Cortex of kidney (tissue), 1 donor: ENCODE measurements at places on chromosomes 16 and 17.

GRCh38 chr17:9052921-9053320 is 31.6 kb downstream of the NTN1 start:
- DNase-seq: no peak

- DNase-seq: no peak
Measured at GRCh38 chr17:7848131-7848579, 6.7 kb upstream of the TMEM88 start.

- DNase-seq: no peak
Measured at GRCh38 chr17:82808921-82809905, 30.6 kb downstream of the ZNF750 start.

GRCh38 chr16:17963185-17963836 is 373.2 kb downstream of the NPIPA8 start:
- DNase-seq: no peak

DNA sequence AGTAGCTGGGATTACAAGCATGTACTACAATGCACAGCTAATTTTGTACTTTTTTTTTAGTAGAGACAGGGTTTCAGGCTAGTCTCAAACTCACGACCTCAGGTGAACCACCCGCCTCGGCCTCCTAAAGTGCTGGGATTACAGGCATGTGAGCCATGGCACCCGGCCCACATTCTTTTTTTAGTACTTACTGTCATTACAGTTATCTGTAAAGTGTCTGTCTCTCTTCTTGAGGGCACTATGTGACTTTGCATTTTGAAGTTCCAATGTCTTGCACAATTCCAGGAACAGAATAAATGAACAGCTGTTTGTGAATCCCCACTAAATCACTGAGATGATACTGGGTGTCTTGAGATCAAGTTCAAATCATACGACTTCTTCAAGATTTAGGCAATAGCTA is 1540.3 kb downstream of the CDH11 start:
- DNase-seq: no peak

GRCh38 chr17:6110088-6110487 is 39.9 kb downstream of the WSCD1 start:
- DNase-seq: no peak

DNA sequence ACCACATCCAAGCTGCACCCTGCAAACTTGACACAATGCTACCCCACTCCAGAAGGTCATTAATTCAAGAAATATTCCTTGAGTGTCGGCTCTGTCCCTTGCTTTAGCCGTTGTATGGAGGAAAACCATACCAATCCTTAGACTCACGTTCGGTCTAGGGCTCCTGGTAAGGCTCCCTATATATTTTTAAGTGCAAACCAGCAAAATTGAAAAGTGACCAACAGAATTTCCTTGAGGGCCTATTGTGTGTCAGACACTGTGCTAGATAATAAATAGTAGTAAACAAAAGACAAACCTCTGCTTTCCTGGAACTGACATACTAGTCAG is 390 bp upstream of the BBS2 start:
- no peak for DNase-seq

DNA sequence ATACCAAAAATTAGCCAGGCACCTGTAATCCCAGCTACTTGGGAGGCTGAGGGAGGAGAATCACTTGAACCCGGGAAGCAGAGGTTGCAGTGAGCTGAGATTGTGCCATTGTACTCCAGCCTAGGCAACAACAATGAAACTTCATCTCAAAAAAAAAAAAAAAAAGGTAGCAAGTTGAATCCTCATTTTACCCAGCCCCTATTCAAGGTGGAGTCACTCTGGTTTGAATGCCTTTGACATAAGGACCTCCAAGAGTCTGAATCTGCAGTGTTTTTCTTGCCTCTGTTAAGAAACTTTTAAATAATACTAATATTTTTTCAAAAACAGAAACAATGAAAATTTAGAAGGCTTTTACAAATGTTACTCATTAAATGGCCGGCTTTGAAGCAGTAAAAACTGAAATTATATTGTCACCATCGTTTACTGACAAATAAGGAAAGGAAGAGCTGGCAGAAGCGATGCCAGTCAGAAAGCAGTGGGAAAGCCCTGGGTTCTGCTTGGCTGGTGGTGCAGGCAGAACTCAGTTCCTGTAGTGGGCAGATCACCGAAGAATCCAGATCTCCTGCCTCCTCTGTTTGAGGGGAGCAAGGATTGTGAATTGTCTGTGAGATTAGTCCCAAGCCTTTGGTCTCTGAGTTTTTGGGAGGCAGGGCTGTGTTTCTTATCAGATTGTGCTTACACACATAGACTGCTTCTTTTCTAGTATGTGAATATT is 99.7 kb upstream of the HAS3 start:
- DNase-seq: no peak

DNA sequence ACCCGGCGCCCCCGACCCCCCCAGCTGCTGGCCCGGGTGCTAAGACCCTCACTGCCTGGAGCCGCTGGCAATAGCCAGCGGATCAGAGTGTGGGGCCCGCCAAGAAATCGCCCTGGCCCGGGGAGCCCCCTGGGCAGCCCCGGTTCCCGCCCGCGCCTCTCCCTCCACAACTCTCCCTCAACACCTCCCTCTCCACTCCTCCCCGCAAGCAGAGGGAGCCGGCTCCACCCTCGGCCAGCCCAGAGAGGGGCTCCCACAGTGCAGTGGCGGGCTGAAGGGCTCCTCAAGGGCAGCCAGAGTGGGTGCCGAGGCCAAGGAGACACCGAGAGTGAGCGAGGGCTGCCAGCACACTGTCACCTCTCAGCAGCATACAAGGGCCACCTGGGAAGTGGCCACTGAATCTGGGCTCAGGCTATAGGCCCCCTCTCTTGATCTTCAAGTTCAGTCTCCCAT is 385.5 kb downstream of the SEC14L1 start:
- DNase-seq: no peak

DNA sequence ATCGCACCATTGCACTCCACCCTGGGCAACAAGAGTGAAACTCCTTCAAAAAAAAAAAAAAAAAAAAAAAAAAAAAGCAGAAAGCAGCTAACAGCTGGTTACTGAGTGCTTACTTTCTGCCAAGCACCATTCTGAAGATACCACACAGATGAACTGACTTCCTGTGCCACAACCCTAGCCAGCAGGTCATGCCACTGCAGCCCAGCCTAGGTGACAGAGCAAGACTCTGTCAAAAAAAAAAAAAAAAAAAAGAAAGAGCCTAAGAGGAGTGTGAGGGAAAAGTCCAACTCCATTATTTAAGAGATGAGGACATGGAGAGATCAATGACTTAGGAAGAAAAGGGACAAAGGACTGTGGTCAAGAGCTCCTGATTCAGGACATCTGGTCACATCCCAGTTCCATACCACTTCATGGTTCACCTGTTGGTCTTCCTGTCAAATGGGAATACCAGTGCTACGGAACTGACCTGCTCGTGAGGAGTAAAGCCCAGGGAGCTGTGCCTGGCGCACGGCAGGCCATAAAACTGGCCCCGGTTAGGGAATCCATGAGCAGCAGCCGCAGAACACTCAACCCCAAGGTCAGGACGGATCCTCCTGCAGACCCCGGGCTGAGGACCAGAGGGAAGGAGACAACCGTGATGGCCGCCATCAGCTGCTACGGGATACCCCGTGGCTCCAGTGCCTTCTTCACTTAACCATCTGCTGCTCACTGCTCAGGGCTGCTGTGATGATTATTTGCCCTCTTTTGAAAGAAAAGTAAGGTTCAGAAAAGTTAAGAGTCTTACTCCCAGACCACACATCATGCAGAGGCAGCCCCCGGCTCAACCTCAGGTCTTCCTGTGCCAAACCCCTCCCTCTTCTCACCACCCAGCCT is 950 bp downstream of the KLHDC4 start:
- DNase-seq: no peak

DNA sequence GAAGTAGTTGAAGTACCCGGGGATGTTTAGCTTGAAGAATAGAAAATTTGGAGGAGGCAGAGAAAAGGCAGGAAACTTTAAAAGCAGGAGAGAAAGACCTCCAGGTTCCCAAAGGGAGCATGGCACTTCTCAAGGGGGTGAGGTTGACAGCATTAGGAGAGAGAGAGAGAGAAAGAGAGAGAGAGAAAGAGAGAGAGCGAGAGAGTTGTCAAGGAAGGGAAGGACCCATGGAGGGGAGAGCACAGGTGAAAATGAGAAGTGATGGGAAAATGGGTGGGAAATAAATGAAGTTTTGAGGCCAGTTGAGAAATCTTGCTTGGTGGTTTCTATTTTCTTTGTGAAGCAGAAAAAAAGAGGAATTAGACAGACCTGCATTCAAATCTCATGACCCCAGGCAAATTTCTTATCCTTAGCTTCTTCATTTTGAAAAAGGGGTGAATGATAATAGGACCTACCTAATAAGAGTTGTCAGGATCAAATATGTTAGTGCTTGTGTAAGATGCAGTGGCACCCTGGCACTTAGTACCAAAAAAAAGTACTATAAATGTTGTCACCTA is 24.0 kb downstream of the PRKCB start:
- DNase-seq: no peak

DNA sequence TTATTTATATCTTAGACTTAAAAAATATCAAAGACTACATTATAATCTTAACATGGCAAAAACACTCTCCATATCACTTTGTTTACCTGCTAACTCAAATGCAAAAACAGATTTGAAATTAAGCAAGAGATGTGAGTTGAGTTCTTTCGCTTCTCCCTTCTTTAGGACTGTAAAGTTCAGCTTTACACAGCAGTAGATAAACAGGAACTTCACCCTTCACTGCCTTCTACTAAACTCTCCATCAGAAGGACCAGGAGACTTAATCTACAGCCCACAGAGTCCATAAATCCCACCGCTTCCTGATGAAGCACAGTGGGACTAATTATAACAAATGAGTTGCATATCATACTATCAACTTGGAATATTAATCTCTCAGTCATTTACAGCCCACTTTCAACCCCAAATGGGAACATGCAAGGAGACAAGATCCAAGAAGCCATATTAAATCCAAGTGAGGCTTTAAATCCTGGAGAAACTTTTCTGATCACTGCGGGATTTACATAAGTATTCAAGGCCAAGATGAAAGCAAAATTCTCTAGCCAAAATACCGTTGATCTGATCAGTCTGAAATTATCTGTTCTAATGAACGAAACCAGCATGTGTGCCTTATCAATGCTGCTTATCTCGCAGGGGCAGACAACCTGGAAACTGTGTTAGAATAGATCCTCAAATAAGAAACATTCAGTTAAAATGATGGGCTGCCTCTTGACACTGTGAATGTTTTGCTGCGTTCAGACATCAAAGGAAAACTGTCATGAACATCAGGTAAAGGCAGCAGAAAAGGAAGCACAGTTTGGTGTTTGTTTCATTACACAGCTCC is 1.6 kb downstream of the AMFR start:
- no peak for DNase-seq

GRCh38 chr16:72995151-72995881 is 52.6 kb downstream of the ZFHX3 start:
- no peak for DNase-seq

DNA sequence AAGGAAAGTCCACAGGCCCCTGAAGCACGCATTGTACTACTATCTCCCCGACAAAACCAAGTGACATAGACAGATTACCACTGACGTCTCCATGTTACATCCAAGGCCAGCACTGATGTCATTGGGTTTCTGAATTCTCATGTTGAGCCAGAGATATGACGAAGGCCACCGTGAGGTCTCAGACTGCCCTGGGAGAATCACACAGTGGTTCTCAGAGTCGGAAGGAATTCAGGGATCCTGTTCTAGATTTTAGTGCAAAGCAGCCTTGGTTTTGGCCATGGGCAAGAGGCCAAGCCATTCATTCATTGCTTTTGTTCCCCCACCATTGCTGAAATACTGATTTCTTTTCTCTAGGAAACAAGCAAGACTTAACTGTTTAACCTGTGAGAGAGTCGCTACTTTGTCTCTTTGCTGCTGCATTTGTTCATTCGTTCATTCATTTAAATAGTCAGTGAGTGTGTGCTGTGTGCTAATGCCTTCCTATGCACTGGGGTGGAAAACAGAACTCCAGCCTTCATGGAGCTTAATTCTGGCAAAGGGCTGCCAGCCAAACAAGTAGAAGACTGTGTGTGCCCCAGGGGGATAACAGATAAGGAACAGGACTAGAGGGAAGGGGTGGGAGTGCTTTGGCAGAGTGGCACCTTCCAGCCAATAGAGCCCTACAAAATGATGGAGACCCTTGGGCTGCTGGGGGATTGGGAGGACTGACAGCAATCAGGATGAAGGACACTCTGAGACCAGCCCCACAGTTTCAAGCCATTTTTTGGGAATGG is 222.3 kb downstream of the MSI2 start:
- DNase-seq: no peak

DNA sequence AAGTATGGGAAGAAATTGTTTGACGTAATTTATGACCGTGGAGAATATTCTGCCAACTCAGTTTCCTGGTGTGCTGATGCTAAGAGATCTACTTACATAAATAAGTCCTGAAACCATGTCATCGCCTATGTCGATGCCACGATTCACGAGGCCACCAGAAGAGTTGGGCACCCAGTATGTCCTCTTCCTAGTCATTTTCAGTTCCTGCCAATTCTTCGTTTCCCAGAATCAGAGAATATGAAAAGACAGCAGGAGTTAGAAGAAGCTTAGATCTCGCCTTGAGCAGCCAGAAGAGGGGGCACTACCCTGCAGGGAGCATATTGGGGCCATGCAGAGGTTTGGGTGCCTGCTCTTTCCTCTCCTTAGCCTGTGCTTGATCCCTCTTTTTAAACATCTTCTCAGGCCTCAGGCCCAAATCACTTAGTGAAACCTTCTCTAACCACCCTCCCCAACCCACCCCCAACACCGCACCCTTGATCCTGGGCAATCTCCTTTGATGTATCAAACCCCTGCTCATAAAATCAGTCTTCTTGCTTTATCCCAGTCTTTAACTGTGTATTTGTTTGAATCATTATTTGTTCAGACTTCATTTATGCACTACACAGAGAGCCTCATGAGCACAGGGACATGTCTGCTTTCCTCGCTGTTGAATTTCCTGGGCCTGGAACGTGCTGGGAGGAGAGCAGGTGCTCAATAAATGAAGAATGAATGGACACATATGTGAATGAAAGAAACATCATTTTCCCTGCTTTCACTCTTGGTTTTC is 12.2 kb upstream of the LONP2 start:
- DNase-seq: no peak
